ENCODE measurements at places on chromosomes 7 and 10. TPM values are rescaled to one million over a fixed set of nuclear protein-coding genes. Genes with fewer than 3 reads are reported as not detected.

The METTL27 gene
- total RNA-seq: 2.1 TPM

The CPA5 gene
- 0.90 TPM for total RNA-seq

The SUV39H2 gene
- total RNA-seq: 19.4 TPM

The SFRP5 gene
- not detected for total RNA-seq

The PRSS1 gene
- not detected for total RNA-seq

The CALCR gene
- total RNA-seq: not detected

Data from T-helper 1 cell treated with Interleukin-12 subunit alpha and Interleukin-12 subunit beta and Interleukin-4 antibody, amounts not matched to agents 30 ng/mL and 1 ng/mL, for 36 hours (primary cell).